Mesenteric fat pad (tissue), 1 donor: ENCODE measurements at places on chromosomes 7 and 10. TPM values are rescaled to one million over a fixed set of nuclear protein-coding genes. Genes with fewer than 3 reads are reported as not detected.

The NACAD gene
- total RNA-seq = 6.2 TPM

The KNDC1 gene
- 0.13 TPM for total RNA-seq

The CALY gene
- total RNA-seq = not detected

The LIPJ gene
- not detected for total RNA-seq
